Effector memory CD4-positive, alpha-beta T cell (primary cell): ENCODE measurements at places on chromosomes 6 and 20.

- no peak for DNase-seq
Observed at GRCh38 chr20:5146871-5147592, 20.2 kb downstream of the CDS2 start.

DNA sequence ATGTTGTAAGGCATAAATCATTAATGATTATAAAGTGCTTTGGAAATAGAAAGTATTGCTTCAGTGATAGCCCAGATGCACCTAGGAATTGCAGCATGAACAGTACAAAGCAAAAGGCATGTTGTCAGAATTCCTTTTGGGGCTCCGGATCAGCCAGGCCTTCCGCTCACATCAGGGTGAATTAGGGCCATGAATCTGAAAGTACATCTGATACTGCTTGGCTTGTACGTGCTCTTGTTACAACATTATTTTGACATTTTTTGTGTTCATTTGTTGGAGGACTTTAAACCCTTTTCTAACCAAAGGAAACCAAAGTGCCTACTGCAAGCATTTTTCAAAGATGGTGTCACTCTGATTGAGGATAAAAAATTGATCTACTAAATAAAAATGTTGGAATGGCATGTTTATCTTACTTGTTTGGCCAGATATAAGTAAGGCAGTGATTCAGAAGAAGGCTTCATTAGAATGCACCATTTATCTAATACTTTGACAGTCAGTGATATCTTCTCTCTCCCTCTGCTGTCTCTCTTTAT is 1005.6 kb upstream of the FLRT3 start:
- DNase-seq = no peak

GRCh38 chr6:169887529-169888140 is 136.2 kb downstream of the ERMARD start:
- DNase-seq = no peak

DNA sequence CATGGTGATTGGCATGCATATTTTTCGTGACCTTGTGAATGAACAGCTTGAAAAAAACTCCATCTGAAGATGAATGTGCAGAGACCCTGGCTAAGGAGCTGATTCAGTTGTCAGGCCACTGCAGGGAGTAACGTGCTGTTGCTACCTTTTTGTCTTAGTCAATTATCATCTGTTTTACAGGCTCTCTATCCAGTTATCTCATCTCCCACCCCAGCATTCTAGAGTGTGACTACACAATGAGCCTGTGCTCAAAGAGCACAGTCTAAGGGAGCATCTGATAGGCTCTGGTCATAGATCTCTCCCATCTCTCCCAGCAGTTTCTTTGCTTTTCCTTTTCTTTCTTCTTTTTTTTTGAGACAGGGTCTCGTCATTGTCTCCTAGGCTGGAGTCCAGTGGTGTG is 45.5 kb downstream of the NDRG3 start:
- DNase-seq = no peak

- no peak for DNase-seq
Observed at GRCh38 chr6:150745896-150746295, 119.6 kb upstream of the MTHFD1L start.
